ENCODE measurements at places on chromosomes 6 and 20.

DNA sequence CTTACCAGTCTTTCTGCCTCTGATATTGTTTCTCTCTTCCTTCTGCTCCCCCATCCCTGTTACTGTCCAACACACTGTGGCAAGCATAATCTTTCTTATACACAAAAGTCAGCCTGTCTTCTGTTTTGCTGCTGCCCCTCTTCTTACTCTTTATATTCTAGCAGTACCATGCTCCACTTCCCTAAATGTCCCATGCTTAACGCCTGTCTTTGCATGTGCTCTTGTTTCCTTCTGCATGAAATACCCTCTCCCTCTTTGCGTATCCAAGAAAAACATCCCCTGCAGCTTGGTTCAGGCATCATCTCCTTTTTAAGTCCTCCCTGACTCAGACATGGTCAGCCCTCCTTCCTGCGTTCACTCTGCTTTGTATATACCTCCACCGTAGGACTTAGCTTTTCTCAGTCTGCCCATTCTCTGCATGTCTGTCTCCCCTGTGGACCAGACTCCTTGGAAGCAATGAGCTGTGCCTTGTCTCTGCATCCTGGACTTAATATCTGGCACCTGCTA lies 103.9 kb downstream of the CTNNBL1 start:
- DNase-seq = no peak

DNA sequence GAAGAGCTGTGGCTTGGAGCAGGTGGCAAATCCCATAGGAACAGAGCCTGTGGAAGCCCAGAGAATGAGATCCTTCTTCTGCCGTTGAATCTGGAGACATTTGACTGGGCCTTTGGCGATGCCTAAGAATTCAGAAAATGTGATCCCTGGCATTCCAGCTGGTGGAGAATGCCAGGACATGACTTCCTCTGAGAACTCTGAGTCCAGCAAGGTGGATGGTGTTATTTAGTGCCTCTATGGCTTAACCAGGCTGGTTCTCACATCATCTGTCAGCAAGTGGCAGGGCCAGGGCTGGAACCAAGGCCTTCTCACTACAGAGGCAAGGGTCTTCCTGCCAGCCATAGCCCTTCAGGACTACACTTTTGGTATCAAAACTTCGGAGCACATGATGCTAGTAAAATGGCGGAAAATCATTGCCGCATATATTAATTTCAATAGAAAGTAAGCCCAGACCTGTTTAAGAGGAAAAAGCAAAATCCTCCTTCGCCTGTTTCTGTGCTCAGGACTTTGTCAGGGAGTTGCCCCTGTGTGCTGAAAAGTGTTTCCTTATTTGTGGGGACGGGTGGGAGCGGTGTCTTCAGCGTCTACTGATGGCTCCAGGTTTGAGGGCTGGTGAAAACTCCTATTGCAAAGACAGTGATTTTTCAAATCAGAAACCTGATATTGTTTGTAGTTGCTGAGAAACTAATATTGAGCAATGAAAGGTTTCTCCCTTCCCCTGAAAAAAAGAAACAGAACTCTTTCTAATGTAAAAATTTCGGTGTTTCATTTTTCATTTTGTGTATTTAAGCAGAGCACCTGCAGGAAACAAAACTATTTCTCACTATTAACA lies 23.9 kb downstream of the DUSP22 start:
- DNase-seq = no peak

DNA sequence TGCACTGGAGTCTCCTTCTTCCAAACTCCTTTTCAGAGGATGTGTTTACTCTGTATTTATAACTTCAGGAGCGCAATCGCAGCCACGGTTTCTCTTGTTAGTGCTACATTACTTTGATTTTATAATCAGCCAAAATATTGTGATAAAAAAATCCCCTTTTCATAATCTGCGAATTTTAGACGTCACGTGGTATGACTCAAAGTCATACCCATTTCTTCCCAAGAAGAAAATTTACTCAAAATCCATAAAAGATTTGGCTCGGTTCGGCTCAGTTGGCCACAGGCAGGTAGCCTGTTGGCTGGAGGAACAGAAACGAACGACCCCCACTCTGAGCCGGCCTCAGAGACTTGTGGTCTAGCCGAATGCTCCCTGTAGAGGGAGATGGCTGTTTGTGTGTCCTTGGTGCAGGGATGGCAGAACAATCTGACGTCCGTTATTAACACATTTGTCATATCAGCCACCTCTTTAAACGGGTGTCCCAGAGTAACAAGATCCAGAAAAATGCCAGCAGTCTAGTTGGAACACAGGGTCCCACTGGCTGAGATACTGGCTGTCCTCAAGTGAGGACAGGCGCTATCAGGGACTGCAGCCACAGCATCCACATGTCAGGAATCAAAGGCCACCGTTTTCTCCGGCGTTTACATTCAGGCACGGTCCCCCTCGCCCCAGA lies 247.6 kb downstream of the DLL1 start:
- DNase-seq = no peak

GRCh38 chr6:75268121-75268987 lies 16.2 kb downstream of the TMEM30A start:
- DNase-seq = no peak

All from CD4-positive, alpha-beta T cell treated with Interleukin-1 beta for 1 hour (primary cell).